Stimulated activated CD4-positive, alpha-beta T cell treated with anti-CD3 and anti-CD28 coated beads, Interleukin-4, amount 100 ng/mL, for 24 hours (primary cell): ENCODE measurements at places on chromosomes 4 and X.
A peak's percentile ranks its signal among the peaks of the same experiment; 100 is the strongest.

GRCh38 chrX:130637591-130637990, 235.8 kb downstream of the RBMX2 start:
- no peak for DNase-seq

GRCh38 chr4:8176547-8177399, 18.2 kb upstream of the ABLIM2 start:
- peak; percentile 42 for DNase-seq

DNA sequence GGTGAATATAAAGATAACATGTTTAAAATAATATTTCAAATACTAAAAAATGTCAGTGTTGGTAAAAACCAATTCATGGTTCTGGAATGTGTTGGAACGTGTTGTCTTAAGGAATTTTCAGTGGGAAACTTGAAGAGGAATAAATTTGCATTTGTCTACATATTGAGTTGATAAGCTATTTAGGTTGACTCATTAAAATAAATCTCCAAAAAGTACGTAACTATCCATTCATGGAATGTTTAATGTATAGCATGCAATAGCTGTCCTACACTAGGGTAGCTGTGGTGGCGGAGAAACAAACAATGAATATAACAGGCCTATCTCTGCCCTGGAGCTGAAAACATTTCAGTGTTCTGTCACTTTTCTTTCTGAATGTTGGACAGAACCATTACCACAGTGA, 20.3 kb downstream of the SHISA3 start:
- DNase-seq: no peak

GRCh38 chr4:29704059-29704458, 1016.1 kb upstream of the PCDH7 start:
- no peak for DNase-seq

DNA sequence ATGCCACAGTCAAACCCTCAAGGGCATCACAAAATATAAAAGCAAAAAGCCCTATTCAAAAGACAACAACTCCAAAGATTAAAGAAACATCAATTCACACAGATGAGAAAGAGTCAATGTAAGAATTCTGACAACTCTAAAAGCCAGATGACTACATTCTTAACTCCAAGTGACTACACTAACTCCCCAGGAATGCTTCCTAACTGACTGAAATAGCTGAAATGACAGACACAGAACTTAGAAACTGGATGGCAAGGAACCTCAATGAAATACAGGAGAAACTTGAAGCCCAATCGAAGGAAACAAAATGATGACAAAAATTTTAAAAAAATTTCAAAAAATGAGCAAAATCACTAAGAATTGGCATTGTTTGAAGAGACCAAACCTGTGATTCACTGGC, 1047.6 kb upstream of the PCDH10 start:
- DNase-seq: no peak

GRCh38 chrX:20802036-20802435, 535.3 kb upstream of the RPS6KA3 start:
- no peak for DNase-seq

- DNase-seq: no peak
Observed at GRCh38 chrX:44871114-44871645, 1.8 kb upstream of the KDM6A start.

GRCh38 chrX:69987691-69988090, 62.0 kb downstream of the AWAT2 start:
- no peak for DNase-seq

DNA sequence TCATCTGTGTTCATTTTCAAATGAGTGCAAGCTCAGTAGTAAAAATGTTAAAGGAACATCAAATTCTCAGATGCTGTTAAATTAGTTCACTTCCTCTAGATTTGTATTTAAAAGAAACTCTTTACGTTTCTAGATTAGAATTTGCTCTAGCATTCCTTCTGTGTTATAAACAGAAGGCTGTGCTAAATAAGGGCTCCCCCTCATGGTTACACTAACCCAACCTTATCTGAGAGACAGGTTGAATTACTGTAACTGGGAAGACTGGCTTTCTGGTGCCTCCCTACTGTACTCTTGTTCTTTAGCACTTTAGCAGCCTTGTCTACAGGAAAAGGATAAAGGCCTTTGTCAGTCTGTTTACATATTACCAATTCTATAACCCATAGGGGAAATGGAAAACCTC, 56.8 kb downstream of the RXFP1 start:
- no peak for DNase-seq

DNA sequence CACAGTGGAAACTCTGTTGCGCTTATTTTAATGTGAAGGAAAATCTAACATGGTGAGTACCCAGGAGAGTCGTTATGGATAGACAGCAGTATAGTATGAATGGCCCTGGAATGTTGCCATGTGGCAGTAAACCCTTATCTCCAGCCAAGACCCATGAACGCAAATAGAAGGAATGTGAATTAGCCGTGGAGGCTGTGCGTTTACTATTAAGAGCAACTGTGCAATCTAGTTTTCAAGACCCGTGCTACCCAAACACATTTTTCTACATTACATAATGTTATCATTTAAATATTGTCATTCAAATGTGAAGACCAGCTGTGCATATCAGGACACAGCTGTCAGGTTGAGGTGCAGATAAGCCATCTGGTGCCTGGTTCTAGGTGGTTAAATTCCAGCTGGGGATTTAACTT, 13.3 kb upstream of the AGA start:
- no peak for DNase-seq

- no peak for DNase-seq
Observed at GRCh38 chrX:51852621-51853020, 40.8 kb upstream of the MAGED1 start.

DNA sequence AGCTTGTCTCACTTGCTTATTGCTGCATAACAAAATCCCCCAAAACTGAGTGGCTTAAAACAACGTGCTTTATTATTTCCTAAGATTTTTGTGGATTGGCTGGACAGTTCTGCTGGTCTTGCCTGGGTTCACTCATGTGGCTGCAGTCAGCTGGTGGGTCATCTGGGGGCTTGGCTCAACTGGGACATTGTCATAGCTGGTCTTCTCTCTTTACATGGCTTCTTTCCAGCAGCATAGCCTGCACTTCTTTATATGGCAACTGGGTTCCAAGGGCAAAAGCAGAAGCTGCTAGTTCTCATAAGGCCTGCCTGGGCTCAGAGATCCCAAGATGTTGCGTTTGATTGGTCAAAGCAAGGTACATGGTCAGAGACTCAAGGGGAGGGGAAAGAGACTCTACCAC, 33.7 kb upstream of the STAG2 start:
- DNase-seq: no peak

- no peak for DNase-seq
Observed at GRCh38 chr4:145281951-145282350, 101.6 kb upstream of the OTUD4 start.

DNA sequence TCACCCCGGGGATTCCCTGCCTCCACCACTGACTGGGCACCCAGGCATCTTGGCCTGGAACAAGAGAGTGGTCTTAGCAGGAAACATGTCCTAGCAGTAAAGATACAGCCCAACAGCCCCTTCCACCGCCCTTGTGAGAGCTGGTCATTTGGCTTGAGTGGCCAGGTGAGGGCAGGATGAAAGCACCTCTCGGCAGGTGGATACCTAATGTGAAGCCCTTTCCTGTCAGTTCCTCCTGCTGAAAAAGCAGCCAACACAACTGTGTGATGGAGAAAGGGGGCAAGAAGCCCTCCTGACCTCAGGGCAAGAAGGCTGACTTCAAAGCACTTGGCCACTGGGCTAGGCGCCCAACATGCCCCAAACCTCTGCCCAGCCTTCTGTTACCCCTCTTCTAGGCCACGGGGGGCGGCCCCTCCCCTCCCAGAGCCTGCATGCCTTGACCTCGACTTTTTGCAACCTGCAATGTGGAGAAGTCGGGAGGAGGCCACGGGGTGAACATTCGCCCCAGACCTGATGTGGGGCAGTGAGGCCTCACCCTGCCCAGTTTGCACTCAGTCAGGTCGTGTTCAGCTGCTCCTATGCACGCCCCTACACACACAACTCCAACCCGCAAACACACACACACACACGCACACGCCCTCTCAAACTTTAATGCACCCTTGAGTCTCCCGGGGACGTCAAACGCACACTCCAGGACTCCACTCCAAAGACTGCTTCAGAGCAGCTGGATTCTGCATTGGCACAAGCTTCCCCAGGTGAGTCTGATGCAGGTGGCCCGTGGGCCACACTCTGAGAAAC, 1.1 kb downstream of the LGI2 start:
- no peak for DNase-seq

- no peak for DNase-seq
Observed at GRCh38 chrX:68719181-68719903, 71.9 kb downstream of the STARD8 start.

- no peak for DNase-seq
Observed at GRCh38 chr4:110630688-110631402, 8.0 kb upstream of the PITX2 start.

DNA sequence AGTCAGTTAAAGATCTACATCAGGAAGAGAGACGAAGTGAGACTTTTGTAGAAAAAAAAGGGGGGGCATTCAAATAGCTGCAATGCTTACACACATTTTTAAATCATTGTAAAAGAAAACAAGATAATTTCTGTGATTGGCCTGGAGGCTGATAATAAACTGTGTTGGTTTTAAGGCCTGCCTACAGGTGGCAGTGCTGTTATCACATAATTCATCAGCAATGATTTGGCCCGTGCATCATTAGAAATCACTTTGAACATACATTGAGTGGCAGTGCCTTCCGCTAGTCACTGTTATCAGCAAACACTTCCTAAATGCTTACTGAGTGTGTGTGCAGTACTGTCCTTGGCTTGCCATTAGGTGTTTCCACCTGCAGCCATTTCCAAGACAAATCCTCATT, 831.9 kb downstream of the TRIML1 start:
- no peak for DNase-seq

DNA sequence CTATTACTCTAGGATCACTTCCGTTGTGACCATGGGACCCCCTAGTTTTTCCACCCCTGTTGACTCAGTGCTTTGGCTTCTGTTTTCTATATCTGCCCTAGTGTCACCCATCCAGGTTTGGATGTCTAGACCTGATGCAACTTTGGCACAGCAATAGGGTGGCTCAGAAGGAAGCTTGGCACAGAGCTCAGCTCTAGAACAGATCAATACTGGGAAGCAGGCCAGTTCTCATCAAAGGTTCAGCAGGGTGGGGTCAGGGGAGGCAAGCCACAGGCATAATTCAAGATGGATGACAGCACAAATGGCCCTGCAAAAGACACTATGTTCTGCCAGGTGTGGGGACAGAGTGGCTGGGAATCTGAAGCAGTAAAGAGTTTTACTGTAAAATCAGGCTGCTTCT, 74.2 kb upstream of the EGFL6 start:
- DNase-seq: no peak

DNA sequence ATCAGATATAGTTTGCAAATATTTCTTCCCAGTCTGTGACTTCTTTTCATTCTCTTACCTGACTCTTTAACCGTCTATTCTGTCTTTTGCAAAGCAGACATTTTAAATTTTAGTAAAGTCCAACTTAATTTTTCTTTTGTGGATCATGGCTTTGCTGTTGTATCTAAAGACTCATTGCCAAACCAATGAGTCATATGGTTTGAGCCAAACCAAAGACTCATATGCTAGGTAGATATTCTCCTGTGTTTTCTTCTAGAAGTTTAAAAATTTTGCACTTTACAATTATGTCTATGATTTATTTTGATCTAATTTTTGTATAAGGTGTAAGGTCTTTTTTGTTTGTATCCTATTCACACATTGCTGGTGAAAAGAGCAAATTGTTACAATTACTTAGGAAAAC, 446.8 kb downstream of the ANKRD50 start:
- DNase-seq: no peak

DNA sequence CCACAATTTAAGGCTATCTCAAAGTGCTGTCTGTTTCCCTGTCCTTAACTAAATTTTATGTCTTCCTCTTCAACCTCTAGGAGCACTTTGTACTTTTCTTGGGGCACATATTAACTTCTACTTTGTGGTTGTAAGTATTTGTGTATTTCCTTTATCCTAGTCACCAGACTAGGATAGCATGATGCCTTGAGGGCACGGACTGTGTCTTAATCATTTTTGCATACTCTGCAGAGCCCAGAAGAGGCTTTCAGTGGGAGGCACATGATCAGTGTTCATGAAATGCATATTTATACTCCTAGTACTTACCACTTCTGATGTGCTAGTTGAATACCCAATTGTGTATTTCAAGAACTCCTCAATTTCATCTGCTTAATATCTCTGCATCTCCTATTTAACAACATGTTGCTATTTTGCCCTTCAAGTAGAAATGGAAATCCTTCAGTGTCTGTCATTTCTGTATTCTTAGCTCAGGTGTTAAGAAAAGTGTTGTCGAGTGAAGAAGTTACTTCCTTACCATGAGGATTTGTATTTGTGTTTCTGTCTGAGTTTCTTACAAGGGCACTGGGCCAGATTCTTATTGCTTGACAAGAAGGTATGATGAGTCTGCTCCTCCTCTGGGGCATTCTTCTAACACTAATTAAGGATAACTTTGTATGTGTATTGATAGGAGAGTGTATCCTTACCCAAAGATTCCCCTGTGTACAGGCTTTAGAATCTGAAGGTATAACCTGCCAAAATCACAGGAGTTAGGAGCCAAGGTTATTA, 28.3 kb upstream of the PGRMC2 start:
- DNase-seq: no peak

GRCh38 chr4:52103319-52103718, 52.2 kb downstream of the SPATA18 start:
- DNase-seq: no peak

GRCh38 chr4:42570221-42570620, 86.7 kb downstream of the ATP8A1 start:
- no peak for DNase-seq

DNA sequence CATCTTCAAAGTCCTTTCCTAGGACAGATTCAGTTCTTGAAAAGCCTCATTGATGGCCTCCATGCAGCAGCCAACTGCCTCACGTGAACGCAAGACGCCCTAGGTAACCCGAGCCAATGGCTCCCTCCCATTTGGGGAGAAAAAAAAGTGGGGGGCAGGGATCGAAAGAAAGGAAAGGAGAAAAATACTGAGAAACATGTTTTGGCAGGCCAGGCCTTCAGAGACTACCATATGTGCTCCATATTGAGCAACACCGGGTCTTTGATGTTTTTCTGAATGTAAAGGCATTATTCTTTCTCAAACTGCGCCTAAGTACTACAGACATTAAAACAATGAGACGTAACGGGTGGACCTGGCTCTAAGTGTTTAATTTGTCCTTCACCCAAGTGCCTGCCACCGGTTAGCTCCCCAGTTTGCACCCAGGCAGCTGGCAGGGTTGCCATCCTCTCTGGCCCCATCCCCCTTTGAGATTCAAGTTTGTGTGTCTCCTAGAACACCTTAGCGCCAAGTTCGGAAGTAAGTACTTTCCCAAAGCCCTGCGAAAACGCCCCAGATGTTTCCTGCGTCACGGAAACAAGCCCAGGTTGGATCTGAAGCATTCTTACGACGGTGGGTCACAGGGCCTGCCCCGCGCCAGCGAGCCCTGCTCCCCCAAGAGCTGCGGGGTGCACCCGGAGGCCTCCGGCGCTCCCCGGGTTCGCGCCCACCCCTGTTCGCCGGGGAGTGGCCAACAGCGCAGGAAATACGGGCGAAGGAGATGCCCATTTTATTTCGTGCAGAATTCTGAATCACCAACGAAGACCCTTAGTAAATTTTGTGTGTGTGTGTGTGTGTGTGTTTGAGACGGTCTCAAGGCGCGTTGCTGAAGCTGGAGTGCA, 30.1 kb downstream of the HAND2 start:
- no peak for DNase-seq
